ENCODE measurements at places on chromosomes 16 and 17.

GRCh38 chr17:78999947-79000395, 9.6 kb downstream of the CANT1 start:
- DNase-seq: no peak

GRCh38 chr16:78956859-78957258, 643.7 kb downstream of the MAF start:
- DNase-seq: no peak

DNA sequence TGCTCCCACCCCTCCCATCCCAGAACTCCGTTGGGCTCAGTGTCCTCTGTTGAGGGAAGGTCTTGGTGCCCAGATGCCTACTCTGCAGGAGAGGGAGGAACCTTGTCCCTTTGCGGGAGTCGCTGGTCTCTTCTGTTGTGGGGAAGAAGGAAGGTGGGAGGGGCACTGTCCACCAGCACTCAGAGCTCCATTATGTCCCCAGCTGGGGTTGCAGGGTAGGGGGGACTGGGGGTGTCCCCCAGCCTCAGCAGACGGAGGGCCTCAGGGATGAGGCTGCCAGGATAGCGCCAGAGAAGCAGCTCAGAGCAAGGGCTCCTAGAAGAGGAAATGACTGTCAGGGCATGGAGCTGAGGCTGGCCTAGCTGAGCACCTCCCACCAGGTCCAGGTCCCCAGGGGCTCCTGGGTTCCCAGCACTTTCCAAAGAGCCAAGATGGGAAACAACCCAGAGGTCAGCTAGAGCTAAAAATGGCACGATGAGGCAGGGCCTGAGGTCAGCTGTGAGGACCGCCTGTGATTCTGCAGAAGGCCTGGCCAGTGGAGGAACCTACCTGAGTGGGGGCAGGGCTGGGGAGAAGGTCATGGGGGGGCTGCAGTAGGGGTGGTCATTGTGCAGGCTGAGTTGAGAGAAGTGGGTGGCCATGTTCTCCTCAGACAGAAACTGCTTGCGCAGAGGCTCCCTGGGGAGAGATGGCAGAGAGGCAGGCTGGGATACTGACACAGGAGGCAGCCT, 893 bp downstream of the HCFC1R1 start:
- no peak for DNase-seq

DNA sequence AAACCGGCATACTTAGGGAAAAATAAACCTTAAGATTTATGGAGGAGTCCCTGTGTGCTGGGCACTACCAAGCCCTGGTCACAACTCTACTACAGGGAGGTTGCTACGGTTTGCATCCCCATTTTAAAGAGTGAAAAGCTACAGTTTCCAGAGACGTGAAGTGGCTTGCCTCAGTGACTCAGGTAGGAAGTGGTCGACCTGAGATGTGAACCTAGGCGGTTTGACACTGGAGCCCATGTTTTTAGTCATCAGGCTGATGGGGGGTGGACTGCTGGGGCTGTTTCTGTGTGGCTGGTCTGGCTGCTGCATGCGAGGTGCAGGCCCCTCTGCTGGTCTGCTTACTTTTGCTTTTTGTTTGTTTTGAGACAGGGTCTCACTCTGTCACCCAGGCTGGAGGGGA, 6.6 kb downstream of the COX6A2 start:
- DNase-seq: peak; percentile 16

- DNase-seq: no peak
Measured at GRCh38 chr17:78953356-78954350, 26.1 kb downstream of the LGALS3BP start.

- no peak for DNase-seq
Measured at GRCh38 chr17:3915995-3916696, at the start of gene P2RX1. TSS of gene P2RX1 (minus strand) at chr17:3916465. CDS start at chr17:3916225, 240 bp downstream.

- no peak for DNase-seq
Measured at GRCh38 chr17:40825599-40825998, 3.2 kb upstream of the KRT10 start.

- DNase-seq: no peak
Measured at GRCh38 chr17:44501866-44502375, 1.3 kb downstream of the GPATCH8 start.

DNA sequence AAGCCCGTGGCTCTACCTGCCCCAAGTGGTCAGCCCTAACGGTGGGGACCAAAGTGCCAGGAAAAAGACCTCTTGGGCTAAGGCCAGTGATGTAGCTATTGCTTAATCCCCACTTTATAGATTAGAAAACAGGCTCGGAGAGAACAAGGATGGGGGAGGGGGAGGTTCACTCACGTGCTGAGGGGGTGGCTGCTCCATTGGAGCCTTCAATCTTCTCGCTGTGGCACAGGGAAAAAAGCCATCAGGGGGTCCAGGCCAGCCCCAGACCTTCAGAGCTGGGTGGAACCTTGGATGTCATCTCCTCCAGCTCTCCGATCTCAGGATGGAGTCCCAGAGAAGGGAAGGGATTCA, 45.9 kb downstream of the SRCIN1 start:
- no peak for DNase-seq

GRCh38 chr17:14840616-14841231, 424.4 kb downstream of the PMP22 start:
- DNase-seq: no peak

- DNase-seq: no peak
Measured at GRCh38 chr16:68332411-68333121, 21.7 kb downstream of the PRMT7 start.

DNA sequence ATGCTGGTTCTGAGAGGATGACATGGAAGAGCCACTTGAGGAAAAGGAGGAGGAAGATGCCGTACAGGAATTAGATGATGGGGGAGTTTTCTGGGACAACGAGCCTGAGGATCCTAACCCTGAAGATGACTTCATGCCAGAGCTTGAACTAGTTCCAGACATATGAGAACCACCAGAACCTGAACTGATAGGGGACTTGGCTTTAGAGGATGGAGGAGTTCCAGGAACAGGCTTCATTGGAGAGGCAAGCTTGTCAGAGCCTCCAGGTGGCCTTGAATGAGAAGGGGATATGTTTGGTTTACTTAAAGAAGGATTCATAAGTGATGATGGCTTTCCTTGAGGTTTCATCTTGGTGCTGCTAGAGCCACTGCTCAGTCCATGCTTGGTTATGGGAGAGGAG, 6.9 kb upstream of the FBXL20 start:
- no peak for DNase-seq

DNA sequence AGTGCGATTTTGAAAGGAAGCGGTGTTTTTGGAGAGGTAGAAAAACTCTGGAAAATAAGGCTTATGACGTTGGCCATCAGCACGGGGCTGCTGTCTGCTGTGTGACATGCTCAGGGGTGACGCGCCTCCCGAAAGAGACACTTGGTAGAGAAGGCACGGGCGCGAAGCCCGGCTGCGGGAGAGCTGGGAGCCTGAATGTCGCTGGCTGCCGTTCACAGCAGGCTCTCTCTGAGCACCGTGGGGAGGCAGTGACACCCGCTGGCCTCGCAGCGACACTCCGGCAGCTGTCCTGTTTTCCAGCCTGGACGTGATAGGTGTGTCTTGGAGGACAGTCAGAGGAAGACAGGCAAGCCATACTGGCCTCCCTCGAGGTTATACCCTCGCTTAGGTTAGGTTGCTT, 759.1 kb upstream of the RBFOX1 start:
- DNase-seq: no peak

DNA sequence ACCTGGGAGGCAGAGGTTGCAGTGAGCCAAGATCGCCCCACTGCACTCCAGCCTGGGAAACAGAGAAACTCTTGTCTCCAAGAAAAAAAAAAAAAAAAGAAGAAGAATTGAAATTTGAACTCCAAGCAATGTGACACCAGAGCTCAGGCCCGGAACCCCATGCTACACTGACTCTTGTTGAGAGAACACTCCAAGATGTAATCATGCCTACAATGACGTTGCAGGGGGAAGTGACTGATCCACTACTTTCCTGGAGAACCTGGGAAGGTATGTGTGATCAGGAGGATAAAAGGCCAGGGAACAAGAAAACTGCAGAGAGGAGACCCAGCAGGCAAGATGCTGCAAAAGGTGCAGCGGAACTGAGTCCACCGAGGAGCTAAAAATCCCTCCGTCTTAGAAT, 57.9 kb downstream of the ADCY9 start:
- no peak for DNase-seq

DNA sequence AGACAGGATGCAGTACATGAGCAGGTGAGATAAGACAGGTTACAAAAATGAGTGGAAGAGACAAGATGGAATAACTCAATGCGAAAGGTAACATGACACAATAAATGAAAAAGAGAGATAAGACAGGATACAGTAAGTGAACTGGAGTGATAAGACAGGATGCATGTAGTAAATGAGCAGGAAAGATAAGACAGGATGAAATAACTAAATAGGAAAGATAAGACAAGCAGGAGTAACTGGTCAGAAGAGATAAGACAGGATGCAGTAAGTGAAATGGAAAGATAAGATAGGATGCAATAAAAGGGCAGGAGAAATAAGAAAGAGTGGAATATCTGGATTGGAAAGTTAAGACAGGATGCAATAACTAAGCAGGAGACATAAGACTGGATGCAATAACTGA, 8.3 kb upstream of the MYH4 start:
- DNase-seq: no peak

- DNase-seq: peak; percentile 71
Measured at GRCh38 chr17:77441130-77441920, 300.6 kb downstream of the SEC14L1 start.

DNA sequence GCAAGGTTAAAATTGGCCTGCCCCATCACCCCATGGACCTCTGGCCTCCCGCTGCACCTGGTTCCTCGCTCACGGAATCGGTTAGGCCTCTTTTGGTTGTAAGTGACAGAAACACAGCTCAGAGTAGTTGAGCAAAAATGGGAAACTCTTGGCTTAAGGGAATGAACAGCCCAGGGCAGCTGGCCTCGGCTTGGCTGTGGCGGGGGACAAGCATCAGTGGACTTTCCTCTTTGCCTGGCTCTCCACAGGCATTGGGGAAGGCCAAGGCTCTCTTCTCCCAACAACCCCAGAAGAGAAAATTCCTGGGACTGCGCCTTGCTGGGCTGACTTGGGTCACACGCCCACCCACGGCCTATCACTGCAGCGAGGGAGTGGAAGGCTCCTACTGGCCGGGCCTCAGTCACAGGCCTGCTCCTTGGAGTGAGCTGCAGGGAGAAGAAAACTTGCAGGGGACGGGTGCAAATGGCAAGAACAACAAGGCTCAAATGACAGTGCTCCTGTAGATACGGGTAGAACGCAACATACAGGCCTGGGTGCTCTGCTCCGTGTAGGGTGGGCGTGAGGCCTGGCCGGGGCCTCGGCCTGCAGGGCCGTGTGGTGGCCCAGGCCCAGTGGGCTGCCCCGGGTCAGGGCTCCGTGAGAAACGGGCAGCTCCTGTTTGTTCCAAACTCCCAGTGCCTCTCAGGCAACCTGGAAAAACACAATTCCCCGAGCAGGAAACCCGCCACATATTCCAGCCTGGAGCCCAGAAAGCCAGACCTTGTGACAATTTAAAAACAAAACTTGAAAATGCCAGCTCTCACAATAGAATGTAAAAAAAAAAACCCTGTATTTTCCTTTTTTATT, 25.0 kb upstream of the ATP2A3 start:
- no peak for DNase-seq

DNA sequence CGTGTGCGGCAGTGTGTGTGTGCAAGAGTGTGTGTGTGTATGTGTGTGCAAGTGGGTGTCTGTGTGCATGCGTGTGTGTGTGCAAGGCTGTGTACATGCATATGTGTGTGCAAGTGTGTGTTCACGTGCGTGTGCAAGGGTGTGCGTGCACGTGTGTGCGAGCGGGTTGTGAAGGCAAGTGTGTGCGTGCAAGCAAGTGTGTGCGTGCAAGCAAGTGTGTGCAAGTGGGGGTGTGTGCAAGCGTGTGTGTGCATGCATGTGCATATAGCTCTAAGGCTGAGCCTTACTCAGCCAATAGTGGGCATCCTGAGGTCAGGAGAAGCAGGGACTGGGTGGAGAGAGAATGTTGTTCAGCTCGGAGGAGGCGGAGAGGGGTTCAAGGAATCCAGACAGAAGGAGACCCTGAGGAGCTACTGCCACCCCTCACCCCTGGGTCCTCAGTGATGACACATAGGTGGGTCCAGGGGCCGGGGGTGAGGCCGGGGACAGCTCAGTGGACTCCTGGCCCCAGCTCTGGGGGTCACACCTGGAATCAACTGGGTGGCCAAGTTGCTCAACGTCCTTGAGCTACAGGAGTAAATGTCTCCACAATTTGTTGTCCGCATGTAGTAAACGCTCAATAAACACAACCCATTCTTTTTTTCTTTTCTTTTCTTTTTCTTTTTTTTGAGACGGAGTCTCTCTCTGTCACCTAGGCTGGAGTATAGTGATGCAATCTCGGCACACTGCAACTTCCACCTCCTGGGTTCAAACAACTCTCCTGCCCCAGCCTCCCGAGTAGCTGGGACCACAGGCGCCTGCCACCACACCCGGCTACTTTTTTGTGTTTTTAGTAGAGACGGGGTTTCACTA, 1.8 kb downstream of the PRR29 start:
- no peak for DNase-seq

DNA sequence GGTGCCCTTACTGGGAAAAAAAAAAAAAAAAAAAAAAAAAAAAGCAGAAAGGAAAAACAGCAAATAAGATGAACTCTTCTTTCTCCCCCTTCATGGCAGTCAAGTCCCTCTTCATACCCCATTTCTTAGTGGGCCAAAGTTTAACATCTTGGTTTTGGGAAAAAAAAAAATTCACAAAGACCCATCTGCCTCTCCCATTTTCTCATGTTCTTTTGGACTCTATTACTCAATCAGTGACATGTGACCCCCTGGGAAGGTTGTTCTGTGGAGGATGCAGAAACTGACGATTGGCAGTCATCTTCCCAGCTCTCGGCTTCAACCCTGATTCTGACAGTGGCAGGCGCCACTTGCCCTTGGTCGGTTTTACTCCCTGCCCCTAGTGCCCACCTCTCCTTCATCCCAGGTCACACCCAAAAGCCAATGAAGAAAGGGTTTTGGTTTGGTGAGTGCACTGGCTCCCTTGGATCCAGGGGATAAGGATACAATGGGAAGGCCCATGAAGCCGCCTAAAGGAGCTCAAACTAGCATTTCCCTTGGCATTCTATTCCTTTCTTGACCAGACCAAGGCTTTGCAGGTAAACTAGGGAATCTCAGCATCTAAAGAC, 60.7 kb upstream of the TBX2 start:
- DNase-seq: no peak

DNA sequence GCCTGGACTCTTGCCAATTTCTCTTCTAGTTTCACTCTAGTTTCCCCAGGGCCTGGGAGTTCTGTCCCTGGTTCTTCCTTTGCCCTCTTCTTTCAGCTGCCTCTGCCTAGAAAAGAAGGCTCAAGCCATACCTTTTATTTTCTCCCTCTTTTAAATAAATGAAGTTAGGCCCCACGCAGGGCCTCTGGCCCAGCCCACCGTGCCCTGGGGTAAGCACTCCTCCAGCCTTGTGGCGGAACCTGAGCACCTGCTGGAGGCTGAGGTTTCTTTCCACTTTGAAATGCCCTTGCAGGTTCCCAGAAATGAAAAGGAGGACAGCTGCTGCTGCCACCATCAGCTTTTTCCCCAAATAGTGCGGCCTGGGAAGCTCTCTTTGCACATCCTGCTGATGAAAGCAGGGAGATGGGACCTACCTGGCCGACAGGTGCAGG, 139.4 kb downstream of the CCDC182 start:
- DNase-seq: no peak

- DNase-seq: peak; percentile 5
Measured at GRCh38 chr16:71367241-71367976, 8.9 kb downstream of the CALB2 start.

All from activated CD4-positive, alpha-beta T cell treated with anti-CD3 and anti-CD28 coated beads for 4 hours (primary cell).